Stimulated activated CD4-positive, alpha-beta T cell treated with anti-CD3 and anti-CD28 coated beads, TNF-alpha, amount 100 ng/mL, for 4 hours (primary cell): ENCODE measurements at places on chromosomes 2 and 18.

DNA sequence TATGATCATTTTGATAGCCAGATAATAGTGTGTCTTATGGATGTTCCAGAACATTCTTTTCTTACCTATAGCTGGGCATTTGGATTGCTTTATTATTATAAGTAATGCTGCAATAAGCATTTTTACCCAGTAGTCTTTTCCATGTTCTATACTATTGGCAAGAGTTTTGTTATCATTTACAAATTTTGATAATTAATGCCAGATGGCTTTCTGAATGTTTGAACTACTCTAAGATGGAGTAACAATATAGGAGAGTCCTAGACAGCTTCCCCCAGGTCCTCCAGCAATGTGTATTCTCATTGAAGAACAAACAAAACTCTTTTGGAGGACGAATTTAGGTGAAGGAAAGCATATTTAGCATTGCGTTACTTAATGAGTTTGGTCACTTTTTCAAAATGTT is 73.0 kb downstream of the INPP4A start:
- no peak for DNase-seq

- DNase-seq, result no peak
Measured at GRCh38 chr2:48397281-48397680, 132.7 kb upstream of the STON1 start.

- no peak for DNase-seq
Measured at GRCh38 chr2:139170406-139170805, 390.2 kb upstream of the NXPH2 start.

DNA sequence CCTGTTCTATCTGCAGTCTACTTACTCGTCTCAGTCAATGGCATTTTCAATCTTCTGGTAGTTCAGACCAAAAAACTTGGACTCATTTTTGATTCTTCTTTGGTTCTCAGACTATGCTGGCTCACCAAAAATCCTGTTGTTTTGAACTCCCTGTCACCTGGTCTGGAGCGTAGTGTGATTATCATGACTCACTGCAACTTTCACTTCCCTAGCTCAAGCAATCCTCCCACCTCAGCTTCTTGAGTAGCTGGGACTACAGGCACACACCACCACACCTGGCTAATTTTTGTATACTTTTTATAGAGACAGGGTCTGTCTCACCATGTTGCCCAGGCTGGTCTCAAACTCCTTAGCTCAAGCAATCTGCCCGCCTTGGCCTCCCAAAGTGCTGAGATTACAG is 163.3 kb upstream of the CDH7 start:
- DNase-seq, result no peak

DNA sequence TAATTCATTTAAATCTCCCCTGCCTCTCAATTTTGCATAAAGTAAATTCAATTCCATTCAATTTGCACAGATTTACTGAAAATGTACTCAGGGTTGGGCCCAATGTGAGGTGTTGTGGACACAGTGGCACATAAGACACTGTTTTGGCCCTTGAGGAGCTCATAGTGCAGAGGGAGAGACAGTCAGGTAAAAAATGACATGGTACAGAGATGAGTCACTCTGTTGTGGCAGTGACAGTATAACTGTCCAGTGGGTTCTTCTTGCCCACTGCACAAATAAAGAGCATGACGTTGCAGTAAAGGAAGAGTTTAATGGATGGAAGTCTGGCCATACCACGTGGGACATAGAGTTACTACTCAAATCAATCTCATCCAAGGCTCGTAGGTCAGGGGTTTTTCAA is 400.3 kb upstream of the TRIB2 start:
- no peak for DNase-seq

GRCh38 chr2:239726631-239727181 is 298.4 kb downstream of the NDUFA10 start:
- no peak for DNase-seq

DNA sequence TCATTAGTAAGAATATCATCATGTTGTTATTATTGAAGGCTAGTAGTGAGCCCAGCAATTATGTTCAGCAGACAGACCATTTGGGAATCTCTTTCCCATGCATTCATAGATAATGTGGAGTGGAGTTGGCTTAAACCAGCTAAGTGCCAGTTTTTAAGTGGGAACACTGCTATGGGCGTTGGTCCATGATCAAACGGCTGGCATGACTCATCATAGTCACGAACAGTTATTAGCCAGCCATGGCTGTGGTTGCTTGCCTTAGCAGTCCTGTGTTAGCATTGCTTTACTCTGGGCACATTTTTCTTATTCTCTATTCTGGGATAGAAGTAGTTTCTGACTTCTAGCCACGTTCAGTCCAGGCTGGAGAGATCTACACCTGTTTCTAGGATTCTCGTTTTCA is 17.7 kb downstream of the EIF4E2 start:
- no peak for DNase-seq

GRCh38 chr2:29010946-29011345 is 29.8 kb downstream of the TOGARAM2 start:
- DNase-seq, result no peak

GRCh38 chr2:231222318-231223000 is 24.0 kb downstream of the ARMC9 start:
- DNase-seq, result no peak

GRCh38 chr2:96866986-96867755 is 2.7 kb downstream of the SEMA4C start:
- DNase-seq, result no peak

- no peak for DNase-seq
Measured at GRCh38 chr2:29236074-29236473, 120.9 kb downstream of the CLIP4 start.

GRCh38 chr2:44960871-44961270 is 19.4 kb downstream of the SIX3 start:
- no peak for DNase-seq

DNA sequence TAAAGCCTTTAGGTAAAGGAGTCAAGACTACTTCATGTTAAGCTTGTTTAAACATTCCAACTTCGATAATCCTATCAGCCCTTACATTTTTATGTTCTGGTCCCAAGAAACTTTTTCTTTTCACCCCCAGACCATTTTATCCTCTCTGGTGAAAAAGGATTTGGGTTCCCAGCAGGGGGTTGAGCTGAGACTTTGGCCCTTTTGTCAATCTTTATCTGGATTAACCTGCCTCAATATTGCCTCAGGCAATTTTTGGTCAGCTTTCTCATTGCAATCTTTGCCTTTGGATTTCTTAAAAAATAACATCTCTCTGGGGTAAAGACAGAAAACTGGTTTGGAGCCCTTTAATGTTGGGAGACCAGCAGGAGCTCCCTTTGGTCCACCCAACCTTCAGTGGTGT is 33.9 kb upstream of the CSRNP3 start:
- no peak for DNase-seq

GRCh38 chr2:228040995-228041394 is 140.5 kb downstream of the SPHKAP start:
- DNase-seq, result no peak

- no peak for DNase-seq
Measured at GRCh38 chr2:240302933-240303595, 132.4 kb upstream of the GPC1 start.

DNA sequence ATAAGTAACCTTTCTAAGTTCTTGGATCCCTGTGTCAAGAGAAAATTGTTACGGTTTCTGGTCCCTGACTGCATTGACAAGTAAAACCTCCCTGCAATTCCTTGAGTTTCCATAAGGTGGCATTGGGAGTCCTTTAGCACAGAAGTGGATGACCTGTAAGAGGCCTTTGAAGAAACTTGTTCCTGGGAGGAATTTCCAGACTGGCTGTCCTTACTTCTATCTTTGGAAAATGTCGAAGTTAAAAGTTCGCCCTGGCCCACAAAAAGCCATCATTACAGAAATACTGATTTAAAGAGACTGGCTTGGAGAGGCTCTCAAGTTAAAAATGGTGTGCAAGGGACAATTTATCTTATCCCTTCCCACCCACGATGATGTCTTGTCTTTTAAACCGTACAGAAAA is 218.4 kb downstream of the CDH20 start:
- no peak for DNase-seq

DNA sequence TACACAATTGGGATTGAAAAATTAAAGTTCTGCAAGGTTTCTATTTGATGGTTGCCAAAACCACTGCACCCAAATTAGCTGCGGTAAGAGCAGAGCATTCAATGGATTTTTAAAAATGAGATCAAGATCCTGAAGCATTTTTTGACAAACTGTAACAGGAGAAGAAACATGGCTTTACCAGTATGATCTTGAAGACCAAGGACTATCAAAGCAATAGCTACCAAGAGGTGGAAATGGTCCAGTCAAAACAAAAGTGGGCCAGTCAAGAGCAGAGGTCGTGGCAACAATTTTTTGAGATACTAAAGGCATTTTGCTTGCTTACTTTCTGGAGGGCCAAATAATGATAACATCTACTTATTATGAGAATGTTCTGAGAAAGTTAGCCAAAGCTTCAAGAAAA is 186.8 kb downstream of the RDH14 start:
- no peak for DNase-seq

DNA sequence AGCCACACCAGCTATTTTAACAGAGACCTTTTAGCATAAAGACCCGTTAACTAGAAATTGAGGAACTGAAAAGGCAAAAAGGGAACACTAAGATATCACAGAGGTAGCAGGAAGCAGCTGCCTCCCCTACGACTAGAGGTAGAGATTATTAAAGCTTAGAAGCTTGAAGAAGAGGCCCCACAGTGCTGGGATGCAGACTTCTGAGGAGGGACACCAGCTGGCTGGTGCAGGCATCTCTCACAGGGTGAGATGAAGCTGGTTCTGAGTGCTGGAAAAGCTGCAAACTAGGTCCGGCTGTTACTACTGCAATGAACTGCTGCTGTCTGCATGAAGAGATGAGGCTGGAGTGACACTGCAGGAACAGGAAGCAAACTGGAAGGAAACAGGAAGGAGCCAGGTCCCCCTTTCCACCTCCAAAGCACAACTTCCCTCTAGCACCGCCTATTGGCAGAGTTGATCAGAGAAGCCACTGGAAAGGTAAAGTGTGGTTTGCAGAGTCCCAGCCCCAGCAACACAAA is 61.2 kb upstream of the MRPS9 start:
- no peak for DNase-seq

DNA sequence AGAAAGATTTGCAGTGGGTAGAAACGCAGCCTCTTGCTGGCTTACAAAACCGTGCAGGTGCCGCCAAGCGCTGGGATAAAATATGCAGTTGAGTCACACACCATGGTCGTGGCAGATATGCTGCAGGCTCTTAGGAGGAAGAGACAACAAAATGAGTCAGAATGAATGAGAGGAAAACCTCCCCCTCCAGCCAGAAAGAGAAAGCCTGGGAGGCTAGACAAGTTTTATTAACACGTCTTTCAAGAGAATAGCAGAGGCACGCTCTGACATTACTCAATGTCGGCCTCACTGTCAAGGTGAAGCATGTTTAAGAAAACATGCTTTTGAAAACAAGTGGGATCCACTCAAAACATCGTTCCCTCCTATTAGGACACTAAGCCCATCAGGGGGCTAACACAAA is 37.1 kb upstream of the ZCCHC2 start:
- DNase-seq, result no peak

- DNase-seq, result no peak
Measured at GRCh38 chr2:240052524-240052923, 797 bp downstream of the OR6B3 start.

DNA sequence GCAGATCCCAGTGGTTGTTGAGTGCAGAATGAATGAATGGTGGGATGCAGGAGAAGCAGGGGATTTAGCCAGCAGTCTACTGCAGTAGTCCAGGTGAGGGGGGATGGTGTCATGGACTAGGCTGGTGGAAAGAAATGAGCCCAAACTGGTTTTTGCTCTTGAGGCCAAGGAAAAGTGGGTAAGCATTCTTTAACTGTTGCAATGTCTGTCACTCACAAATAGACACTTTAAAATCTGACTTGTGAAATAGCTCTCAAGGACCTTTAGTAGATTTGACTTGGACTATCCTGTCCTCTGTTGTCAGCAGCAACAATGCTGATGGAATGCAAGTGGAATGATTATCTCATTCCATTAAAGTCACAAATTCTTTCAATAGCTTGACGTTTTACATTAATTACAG is 37.5 kb upstream of the STK17B start:
- no peak for DNase-seq

DNA sequence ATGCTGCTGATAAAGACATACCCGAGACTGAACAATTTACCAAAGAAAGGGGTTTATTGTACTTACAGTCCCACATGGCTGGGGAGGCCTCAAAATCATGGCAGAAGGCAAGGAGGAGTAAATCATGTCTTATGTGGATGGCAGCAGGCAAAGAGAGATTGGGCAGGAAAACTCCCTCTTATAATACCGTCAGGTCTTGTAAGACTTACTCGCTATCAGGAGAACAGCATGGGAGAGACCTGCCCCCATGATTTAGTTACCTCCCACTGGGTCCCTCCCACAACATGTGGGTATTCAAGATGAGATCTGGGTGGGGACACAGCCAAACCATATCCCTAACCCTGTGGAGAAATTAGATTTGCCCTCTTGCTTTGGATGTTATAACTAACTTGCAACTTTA is 1068.0 kb upstream of the ZEB2 start:
- DNase-seq, result no peak

DNA sequence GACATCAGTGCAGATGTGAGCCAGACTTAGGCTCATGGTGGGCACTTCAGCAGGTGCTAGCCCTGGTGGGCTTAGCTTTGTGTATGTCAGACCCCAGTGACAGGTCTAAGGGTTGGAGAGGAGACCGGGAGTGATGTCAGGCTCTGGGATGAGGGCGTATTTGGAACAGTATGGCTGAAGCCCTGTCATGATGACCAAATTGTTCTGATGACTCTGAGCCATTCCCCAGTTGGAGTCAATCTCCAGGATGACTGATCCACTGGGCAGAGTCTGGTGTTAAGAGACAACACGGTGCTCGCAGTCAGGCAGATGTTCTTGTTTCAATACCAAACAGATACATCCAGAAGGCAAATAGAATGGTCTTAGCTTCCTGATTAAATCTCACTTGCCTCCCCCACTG is 241.5 kb downstream of the SOX11 start:
- DNase-seq, result no peak

GRCh38 chr2:174675615-174676014 is 78.0 kb upstream of the WIPF1 start:
- no peak for DNase-seq

DNA sequence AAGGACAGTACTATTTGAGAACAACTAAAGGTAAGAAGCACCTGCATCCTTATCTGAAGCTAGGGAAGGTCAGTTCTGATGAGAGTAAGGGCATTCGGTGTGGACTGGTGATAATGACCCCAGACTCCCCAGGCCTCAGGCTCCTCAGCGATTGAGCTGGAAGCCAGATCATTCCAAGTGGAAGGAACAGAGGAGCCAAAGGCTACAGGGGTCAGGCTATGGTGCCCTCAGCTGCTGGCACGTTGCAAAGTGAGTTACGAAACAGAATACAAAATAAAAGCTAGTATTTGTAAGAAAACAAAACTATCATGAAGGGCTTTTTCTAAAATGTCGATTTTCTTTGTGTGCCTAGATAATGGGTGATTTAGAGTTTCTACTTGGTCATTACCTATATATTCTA is 168.5 kb upstream of the LRRTM1 start:
- DNase-seq, result no peak

DNA sequence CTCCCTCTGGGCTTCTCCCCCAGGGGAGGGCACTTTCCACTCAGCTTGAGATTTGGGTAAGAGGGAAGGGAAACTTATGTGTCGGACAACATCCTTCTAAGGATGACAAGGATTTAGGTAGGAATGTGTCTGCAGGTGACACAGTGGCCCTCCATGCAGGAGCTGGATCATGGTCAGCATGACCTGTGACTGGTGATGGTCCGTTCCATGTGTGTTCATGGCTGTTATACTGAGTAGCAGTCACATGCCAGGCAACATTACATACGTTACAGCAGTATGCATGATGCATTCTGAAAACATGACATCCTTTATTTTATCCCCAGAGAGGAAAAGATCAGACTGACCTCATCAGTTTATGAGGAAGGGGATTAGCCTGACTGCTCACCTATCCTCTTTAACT is 192.1 kb downstream of the SEPTIN10 start:
- DNase-seq, result no peak
